ENCODE measurements at places on chromosomes 16 and 17.

- H3K36me3 ChIP-seq = peaks cover 63% of the 10 kb centered on the region
- DNase-seq = no peak
- H3K27me3 ChIP-seq = no peaks in the 10 kb centered on the region
- H3K4me1 ChIP-seq = peaks cover 50% of the 10 kb centered on the region
- H3K4me3 ChIP-seq = no peak overlapping the region
Measured at GRCh38 chr17:80881306-80881705, 110.3 kb upstream of the CHMP6 start.

DNA sequence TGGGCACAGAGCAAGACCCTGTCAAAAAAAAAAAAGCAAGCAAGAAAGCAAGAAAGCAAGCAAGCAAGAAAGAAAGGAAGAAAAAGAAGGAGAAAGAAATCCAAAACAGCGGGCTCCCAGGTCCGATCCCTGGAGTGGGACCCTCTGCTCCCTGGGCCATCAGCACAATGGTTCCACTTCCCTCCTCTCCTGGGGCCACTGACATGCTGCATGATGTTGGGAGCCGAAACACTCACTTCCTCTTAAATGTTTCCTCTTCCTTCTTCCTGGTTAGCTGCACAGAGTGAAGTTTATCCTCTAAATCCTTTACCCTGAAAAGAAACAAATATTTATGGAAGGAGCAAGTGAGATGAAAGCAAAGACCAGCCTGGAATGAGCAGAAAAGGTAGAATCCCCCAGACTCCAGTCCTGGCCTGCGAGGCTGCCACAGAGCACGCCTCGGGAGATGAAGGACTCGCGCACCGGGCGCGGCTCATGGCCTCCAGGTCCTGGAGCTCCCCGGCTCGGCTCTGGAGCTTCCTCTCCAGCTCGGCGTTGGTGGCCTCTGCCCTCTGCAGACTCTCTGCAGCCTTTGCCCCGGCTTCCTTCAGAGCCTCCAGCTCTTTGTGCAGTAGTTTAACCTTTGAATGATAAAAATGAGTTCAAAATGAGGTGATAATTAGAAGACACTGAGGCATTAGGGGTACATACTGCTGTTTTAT, 19.0 kb downstream of the CCDC57 start:
- H3K27ac ChIP-seq = peak overlapping the region; percentile 50
- no peak for DNase-seq
- H3K4me1 ChIP-seq = peaks cover 18% of the 10 kb centered on the region

DNA sequence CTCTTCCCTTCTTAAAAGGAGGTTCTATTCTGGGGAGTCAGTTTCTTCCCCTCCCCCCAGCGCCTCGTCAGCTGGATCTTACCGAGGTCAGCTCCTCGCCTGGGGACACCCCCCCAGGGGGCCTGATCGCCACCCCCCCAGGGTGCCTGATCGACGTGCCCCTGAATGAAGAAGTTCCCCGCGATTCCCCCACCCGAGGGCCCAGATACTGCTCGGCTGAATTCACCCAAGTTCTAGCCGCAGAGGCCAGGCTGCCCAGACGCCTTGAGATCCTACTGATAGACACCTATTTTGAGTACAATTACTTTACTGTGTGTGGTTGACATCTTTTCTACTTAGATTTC, 1.4 kb downstream of the RAB11FIP3 start:
- H3K27ac ChIP-seq = no peak overlapping the region
- no peak for DNase-seq
- peaks cover 11% of the 10 kb centered on the region for H3K36me3 ChIP-seq
- peaks cover 11% of the 10 kb centered on the region for H3K27me3 ChIP-seq
- H3K4me3 ChIP-seq = peak overlapping the region; percentile 72
- peaks cover 27% of the 10 kb centered on the region for H3K4me1 ChIP-seq

DNA sequence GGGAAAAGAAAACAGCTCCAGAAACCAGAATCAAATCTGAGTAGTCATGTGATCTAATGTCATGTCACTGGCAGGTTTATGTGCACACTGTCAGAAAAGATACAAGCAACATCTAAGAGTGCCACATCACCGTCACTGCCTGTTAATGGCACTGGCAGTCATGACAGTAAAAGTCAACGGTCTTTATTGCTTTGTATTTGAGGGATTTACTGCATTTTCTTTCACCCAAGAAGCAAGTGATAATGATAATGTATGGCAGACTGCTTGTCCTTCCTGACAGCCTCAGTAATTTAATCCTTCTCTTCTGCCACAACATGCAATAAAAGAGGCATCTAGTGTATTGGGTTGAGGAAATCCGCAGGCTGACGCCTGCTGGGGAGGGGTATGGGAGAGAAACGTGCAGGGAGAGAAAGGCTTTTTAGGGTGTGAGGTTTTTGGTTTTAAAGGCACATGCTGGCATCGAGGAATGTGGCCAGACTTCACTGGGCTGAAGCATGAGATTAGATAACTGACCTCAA, 92.4 kb downstream of the RPGRIP1L start:
- no peak overlapping the region for H3K27ac ChIP-seq
- H3K36me3 ChIP-seq = no peaks in the 10 kb centered on the region
- H3K27me3 ChIP-seq = no peaks in the 10 kb centered on the region
- H3K4me1 ChIP-seq = no peaks in the 10 kb centered on the region
- H3K4me3 ChIP-seq = no peak overlapping the region
- DNase-seq = no peak

DNA sequence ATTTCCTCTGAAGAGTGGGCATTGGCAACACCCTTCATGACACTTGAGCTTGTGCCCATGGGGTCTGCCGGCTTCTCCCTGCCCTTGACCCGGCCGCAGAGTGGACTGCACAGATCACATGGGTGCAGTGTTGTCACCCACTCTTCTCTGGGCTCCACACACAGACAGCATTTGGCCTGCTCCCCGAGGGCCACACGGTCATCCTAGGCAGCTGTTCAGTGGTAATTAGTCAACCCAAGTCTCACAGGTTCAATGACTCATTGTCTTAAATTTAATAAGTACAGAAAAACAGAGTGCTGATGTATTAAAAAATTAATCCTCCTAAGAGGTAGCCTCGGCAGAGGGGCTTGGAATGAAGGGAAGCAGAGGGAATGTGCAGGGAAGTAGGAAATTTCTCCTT, 204.8 kb downstream of the MSI2 start:
- H3K27ac ChIP-seq = peak overlapping the region; percentile 80
- H3K27me3 ChIP-seq = no peaks in the 10 kb centered on the region
- H3K4me1 ChIP-seq = peaks cover 72% of the 10 kb centered on the region
- H3K36me3 ChIP-seq = peaks cover 13% of the 10 kb centered on the region
- H3K4me3 ChIP-seq = no peak overlapping the region

DNA sequence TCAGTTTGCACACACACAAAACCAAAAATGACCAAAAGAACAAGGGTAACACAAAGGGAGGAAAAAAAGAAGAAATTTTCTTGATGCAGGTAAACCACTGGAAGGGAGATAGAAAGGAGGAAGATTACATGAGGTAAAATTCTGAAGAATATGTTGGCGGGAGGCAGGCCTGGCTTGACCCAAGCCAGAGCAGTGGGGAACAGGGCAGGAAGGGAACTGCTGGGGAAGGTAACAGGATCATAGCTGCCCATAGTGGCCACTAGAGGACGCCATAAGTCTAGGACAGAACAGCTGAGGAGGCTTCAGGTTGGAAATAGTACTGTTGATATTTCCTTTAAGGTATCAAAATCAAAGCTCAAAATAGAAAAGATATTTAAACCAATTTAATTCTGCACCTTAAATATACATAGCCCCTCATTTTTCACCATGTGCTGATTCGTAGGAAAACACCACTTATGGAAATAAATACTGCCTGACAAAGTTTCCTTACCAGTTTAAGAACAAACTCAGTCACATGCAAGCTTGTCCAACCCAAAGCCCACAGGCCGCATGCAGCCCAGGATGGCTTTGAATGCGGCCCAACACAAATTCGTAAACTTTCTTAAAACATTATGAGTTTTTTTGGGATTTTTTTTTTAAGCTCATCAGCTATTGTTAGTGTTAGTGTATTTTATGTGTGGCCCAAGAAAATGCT, 15.5 kb downstream of the VPS35 start:
- no peak overlapping the region for H3K27ac ChIP-seq
- DNase-seq = peak; percentile 66
- H3K36me3 ChIP-seq = peaks cover 44% of the 10 kb centered on the region
- H3K27me3 ChIP-seq = no peaks in the 10 kb centered on the region
- no peaks in the 10 kb centered on the region for H3K4me1 ChIP-seq

DNA sequence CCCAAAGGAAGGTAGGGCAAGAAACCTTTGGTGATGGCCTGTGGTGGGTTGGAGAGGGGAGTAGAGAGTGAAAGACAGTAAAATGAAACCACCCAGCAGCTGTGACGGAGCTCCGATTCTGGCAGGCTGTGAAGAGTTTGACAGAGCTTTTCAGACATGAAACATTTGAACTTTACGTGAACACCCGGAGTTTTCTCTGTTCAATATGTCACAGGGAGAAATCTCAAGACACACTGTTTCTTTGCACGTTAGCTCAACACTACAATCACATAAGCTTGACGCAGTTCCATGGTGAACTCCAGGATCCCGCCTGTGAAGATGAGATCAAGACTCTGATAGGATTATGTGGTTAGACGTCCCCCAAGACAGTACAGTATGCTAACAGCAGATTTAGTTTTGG, 79.6 kb upstream of the CDH11 start:
- DNase-seq = no peak
- H3K27me3 ChIP-seq = no peaks in the 10 kb centered on the region
- no peak overlapping the region for H3K4me3 ChIP-seq
- H3K27ac ChIP-seq = no peak overlapping the region

DNA sequence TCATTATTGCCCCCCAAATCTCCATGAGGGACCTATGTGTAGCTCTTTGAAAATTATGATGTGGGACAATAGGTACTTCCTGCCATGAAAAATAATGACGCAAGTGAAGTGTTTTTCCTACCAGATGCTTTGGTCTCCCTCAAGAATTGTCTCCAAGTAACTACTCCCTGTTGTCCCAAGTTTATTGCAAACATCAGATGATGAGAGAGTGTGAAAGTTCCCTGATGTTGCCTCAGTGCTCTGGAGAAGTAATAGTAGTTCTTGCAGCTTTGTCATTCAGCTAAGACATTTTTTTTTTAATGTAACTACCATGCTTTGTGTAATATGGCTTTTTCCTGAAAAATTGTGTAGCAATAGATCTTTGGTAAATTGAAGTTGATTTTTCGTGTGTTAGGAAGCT, 20.1 kb downstream of the LPCAT2 start:
- H3K4me3 ChIP-seq = no peak overlapping the region
- H3K27ac ChIP-seq = no peak overlapping the region
- no peak for DNase-seq

DNA sequence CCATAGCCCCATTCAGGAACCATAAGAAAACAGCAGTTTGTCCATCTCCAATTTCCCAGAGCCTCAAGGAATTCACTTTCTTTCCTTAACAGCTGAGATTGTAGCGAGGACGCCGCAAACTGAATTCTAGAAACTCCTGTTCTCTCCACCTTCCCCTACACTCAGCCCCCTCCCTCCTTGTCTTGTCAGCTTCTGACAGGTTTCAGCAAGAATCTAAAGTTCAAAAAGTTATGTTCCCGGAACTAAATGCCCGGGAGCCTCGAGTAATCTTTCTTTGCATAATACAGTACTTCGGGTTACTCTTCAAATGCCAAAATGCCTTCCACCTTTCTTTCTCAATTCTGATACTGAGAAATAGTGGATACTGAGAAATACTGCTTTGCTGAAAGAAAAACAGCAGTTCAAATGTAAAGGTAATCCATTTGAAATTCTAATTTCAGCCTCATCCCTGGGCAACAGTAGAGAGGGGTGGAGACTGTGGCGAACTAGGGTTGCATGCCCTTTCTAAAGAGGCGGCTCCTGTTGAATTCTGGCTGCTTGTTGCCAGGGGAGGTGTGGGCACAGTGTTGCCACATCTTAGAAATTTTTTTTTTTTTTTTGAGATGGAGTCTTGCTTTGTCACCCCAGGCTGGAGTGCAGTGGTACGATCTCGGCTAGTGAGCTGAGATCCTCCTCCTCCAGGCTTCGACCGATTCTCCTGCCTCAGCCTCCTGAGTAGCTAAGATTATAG, 63.5 kb upstream of the USP7 start:
- H3K27ac ChIP-seq = no peak overlapping the region
- no peak for DNase-seq
- H3K36me3 ChIP-seq = no peaks in the 10 kb centered on the region
- no peaks in the 10 kb centered on the region for H3K27me3 ChIP-seq

GRCh38 chr17:80416260-80416939, 1.4 kb downstream of the ENDOV start:
- no peak for DNase-seq
- H3K4me1 ChIP-seq = peaks cover 17% of the 10 kb centered on the region
- peaks cover 32% of the 10 kb centered on the region for H3K27me3 ChIP-seq

- H3K4me3 ChIP-seq = no peak overlapping the region
- H3K27me3 ChIP-seq = no peaks in the 10 kb centered on the region
- no peak overlapping the region for H3K27ac ChIP-seq
Measured at GRCh38 chr17:67021743-67022450, 22.5 kb upstream of the CACNG1 start.

DNA sequence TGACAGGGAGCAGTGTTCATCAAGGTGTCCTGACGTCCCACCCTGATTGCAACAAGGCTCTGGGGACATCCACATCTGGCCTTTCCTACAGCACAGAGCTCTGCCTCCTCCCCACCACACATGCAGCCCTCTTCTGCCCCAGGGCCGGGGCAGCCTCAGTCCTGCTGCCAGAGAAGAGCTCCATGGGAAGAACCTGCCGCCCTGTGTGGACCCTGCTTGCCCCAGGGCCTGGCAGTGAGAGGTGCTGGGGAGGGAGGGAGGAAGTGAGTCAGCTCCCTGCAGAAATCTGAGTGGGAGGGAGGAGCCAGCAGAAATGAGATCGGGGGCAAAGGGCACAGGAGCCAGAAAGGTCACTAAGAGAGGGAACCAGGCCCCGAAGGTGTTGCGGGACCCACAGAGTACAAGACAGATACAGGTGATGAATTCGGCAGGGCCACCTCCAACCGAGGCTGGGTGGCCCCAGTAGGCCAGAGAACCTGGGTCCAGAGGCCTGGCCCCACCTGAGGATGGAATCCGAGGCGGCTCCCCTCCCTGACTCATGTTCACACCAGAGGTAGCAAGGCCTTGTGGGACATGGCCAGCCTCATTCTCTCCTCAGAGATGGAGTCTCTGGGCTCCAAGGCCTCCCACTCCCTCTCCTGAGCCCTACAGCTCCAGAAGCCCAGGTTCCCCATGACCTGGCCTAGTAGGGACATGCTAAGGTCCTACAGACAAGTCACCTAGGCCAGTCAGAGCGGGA, 24.8 kb downstream of the MYO18A start:
- no peaks in the 10 kb centered on the region for H3K36me3 ChIP-seq
- H3K27ac ChIP-seq = peak overlapping the region; percentile 86
- H3K27me3 ChIP-seq = no peaks in the 10 kb centered on the region
- peak overlapping the region; percentile 30 for H3K4me3 ChIP-seq
- DNase-seq = peak; percentile 81

DNA sequence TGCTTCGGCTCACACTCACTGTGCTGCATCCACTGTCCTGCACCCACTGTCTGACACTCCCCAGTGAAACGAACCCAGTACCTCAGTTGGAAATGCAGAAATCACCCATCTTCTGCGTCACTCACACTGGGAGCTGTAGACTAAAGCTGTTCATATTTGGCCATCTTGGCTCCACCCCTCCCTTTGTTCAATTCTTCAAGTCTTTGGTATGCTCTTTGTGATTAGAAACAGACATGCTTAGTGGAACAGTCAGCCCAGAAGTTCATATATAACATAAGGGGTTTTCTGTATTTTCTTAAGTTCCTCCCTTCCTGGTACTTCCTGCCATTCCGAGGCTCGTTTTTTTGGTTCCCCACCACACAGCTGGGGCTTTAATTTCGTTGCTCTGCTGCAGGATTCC, 398.5 kb upstream of the DYNLRB2 start:
- no peak for DNase-seq
- H3K4me1 ChIP-seq = no peaks in the 10 kb centered on the region
- H3K4me3 ChIP-seq = no peak overlapping the region
- no peak overlapping the region for H3K27ac ChIP-seq
- H3K36me3 ChIP-seq = no peaks in the 10 kb centered on the region

Data from activated CD8-positive, alpha-beta memory T cell treated with anti-CD3 and anti-CD28 coated beads, Interleukin-2, amount 10 ng/mL, durations not matched to agents 7 days and 5 days (primary cell).